ENCODE measurements at places on chromosomes 16 and 17.

DNA sequence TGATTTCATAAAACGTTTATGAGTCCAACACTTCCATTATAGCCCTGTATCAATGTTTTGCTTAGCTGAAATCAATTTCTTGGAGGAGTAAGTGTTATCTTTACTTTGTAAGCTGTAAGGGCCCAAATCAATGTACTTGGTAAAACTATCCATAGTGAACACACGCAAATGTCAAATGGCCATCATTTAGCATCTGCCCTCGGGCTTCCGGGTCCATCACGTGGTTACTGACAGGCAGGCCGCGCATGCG, 687 bp upstream of the NARF start:
- no peak for DNase-seq

DNA sequence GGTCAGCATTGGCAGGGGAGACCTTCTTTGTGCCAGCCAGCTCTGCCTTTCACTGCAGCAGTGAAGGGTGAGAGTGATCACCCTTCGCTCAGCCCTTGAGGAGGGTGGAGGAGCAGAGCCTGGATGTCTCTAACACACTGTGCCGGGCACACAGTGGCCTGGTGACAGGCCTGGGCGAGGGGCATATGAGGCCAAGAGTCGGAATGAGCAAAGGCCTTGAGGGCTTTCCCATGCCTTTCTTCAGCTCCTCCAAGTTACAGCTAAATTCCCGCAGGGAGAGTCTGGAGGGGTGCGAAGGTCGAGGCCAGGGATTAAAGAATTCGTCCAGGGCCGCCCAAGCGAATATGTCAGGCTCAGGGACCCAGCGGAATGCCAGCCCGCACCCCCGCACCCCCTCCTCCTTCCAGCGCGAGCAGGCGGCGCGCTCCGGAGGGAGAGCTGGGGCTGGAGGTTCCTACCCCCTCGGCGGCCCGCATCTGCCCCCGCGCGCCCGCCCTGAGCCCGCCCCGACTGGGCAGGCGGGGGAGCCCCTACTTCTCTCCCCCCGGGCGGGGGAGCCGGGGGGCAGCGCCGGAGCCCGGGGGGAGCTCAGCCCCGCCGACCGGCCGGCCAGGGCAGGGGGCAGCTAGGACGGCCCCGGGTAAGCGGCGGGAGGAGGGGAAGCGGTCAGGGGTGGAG, at the start of gene RASL10B:
Gene RASL10B, plus strand, starts transcription at position 401 of the 678 bp plus-strand sequence. CDS start 3,546 bp downstream, outside the sequence.
- no peak for DNase-seq

- no peak for DNase-seq
Measured at GRCh38 chr16:70706948-70707465, 21.2 kb upstream of the MTSS2 start.

DNA sequence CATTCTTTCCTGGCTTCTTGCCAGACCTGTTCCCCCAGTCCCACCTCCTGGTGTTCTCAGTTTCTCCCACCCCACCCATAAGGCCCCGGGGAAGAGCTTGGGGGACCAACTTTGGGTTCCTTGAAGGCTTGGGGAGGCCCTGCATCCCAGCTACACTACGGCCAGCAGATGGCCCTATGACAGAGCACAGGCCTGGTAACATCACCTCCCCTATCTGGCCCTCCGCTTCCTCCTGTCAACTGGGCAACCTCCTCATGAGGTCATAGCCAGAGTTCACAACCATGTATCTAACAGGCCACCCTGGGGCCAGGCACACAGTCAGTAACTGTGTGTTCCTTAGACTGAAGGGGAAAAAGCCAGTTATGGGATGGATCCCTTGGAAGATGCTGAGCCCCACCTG, 31.4 kb downstream of the MYO15A start:
- DNase-seq, result no peak

DNA sequence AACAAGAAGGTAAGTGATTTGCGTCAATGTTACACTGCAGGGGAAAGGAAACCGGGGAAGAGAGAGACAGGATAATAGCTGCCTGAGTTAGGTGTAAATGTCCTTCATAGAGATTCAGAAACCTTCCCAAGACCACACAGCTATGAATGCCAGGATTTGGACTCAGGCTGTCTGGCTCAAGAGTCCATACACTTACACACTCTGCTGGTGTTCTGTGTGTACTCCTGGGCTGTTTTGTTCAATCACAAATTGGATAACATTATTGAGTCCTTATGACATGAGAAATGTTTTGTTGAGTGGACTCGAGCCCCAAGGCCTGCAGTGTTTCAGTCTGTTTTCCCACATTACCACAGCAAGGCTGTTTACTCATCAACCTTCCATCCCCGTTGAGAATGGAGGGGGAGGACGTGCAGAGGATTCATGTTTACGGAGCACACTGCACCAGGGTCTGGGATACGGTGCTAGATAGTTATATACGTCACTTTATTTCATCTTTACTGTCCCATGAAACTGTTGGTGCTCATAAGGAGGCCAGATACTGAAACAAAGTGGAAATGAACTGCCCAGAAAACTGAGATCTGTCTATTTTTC, 450.8 kb downstream of the HAPSTR1 start:
- DNase-seq, result no peak

DNA sequence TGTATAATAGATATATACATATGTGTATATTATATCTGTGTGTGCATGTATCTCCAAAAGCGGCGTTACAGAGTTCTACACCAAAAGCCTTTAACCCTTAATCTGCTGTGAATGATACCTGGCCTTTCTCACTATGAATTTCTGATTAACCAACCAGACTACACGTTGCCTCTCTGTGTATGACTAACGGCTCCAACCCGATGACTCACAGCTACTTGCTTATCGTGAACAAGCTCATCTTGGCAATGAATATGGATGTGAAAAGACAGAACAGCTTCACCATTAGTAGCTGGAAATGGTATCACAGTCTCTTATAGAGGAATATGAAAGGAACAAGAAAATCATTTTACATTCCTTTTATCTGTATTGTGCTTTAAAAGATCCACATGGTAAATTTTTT, 23.8 kb upstream of the ARHGAP44 start:
- DNase-seq, result no peak

GRCh38 chr16:49498666-49499413, 125.2 kb downstream of the C16orf78 start:
- no peak for DNase-seq

DNA sequence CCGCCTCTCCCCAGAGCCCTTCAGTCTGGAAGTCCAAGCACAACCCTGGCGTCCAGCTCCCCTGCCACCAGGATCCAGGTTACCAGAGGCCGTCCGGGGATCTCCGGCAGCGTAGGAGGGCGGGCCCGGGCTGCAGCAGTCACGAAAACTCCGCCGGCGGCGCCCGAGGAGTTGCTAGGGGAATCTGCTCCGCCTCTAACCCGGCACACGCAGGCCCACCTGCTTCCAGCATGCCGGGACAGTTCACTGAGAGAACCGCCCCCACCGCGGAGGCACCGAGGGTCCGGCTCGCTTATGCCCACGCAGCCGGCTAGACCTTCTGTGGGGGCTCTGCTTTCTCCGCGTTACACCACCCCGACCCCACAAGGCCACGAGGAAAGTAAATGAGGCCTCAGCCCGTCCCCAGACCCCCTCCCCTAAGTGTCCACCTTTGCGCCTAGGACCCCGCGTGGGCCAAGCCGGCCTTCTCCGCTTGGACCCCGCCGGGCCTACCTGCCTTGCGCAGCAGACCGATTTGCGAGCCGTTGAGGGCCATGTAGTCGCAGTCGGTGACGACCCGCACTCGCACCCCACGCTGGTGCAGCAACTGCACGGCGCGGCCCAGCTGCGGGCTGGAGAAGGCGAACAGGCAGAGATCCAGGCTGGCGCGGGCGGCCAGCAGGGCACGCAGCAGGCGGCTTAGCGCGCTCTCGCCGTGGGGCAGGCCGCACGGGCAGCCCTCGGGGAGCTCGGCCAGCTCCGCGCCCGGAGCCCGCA, 587 bp downstream of the PLD6 start:
- DNase-seq, result peak; percentile 87

DNA sequence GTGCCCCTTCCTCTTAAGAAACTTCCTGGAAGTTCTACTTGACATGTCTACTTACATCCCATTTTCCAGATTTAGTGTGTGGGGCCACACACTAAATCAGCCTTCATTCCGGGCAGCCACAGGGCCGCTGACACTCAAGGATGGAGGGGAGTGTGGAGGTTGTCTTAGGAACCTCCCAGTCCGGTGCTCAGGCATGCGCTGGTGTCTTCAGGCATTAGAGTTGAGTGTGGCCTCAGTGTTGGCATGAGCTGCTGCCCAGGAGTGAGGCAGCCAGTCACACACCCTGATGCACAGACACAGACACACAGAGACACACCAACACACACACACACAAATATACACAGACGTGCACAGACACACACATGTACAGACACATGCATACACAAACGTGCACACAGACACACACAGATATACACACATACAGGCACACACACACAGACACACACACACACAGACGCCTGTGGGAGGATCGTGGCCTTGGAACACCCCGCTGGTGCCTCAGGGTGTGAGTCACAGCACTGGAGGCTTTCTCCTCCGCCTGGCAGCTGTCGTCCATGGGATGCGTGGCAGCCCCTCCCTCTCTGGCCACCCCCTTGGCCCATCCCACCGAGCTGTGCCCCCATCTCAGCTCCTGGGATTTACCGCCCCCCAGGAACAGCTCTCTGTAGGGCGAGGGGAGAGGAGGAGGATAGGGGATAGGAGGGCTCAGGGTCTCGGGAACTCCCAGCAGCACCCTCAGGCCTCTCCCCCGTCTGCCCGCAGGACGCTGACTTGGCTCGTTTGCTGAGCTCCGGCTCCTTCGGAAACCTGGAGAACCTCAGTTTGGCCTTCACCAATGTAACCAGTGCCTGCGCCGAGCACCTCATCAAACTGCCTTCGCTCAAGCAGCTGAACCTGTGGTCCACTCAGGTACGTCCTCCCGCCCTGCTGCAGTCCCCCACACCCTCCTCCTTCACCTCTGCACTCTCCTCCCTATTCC, 75.6 kb upstream of the PLCG2 start:
- DNase-seq, result no peak

Measured in GM12892 (cell line).